ENCODE measurements at places on chromosomes 6 and 20.

GRCh38 chr20:400454-401275 lies 7.4 kb upstream of the RBCK1 start:
- no peak for DNase-seq

GRCh38 chr6:143501851-143502250 lies 9.7 kb downstream of the FUCA2 start:
- DNase-seq: no peak

- no peak for DNase-seq
Observed at GRCh38 chr20:4902788-4903187, 98.5 kb downstream of the SLC23A2 start.

- DNase-seq: no peak
Observed at GRCh38 chr6:166910601-166911000, 45.7 kb downstream of the RNASET2 start.

DNA sequence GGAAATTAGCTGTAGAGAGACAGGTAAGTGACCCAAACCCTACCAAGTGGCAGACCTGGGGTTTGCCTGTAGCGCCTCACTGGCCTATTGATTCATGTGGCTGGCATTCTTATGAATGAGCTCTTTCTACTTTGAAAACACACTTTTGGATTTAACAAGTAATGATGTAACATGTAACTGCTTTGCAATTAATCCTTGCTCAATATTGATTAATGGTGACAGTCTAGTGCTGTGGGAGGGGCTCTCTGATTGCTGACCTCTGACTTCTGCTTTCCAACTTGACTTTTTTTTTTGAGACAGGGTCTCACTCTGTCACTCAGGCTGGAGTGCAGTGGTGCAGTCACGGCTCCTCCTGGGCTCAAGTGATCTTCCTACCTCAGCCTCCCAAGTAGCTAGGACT lies 82.7 kb downstream of the TIAM2 start:
- no peak for DNase-seq

GRCh38 chr6:76441875-76442274 lies 369.4 kb upstream of the IMPG1 start:
- no peak for DNase-seq

DNA sequence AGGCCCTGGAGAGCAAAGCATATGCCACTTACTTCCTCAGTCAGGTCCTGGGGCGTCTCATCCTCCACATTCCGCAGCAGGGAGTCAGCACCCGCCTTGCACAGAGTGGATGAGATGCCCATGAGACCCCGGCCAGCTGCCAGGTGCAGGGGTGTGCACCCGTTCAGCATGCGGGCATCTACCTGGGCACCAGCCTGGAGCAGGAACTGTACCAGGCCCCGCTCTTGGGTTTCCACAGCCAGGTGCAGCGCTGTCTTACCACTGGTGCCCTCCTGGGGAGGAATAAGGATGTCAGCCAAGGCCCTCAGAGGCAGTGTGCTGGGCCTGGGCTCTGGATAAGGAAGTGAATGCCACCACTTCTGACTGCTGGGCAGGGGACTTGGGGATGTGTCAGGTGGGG lies 2.7 kb upstream of the SLC35B2 start:
- DNase-seq: no peak

GRCh38 chr6:401239-401993 lies 9.9 kb downstream of the IRF4 start:
- no peak for DNase-seq

DNA sequence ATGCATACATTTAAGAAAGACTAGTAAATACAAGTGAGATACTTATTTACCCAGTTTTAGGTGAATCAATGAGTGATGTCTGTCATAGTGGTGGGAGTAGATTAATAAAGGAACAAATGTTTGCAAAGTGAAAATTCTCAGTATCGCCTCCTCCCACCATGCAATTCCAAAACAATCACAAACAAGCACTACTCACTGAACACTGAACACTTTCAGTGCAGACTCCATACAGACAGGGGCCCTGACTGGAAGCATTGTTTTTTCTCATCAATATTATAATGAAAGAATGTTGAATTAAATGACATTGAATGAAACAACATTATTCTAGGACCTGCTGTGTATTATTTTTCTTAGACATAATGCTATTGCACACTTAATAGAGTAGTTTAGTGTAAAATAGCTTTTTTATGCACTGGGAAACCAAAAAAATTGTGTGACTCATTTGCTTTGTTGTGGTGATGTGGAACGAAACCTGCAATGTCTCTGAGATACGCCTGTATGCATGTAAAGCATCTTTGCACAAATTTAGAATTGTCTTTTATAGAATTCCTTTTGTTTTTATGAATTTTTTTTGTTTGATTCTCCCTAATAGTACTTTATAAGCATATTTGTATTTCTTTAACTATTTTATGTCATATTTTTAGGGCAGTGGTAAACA lies 317.5 kb downstream of the UTRN start:
- no peak for DNase-seq

- DNase-seq: no peak
Observed at GRCh38 chr20:37922016-37922415, 19.1 kb downstream of the VSTM2L start.

DNA sequence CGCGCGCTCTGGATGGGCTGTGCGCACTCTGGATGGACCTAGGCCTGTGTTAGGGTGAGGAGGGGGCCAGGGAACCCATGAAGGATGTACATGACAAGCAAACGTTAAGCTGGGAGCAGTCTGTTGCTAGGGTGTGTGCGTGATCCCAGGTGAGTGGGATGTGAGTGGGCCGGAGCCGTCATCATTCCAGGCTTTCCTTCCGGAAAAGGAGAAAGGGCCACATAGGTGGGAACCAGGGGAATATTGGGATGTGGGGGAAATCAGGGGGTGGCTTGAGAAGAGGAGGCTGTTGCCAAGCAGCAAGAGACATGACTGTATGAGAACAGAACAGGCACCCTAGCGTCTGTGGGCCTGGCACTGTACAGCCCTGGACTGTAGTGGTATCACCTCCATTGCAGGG lies 49.7 kb upstream of the EPB41L1 start:
- no peak for DNase-seq

GRCh38 chr6:124968401-124968800 lies 6.2 kb downstream of the RNF217 start:
- no peak for DNase-seq

DNA sequence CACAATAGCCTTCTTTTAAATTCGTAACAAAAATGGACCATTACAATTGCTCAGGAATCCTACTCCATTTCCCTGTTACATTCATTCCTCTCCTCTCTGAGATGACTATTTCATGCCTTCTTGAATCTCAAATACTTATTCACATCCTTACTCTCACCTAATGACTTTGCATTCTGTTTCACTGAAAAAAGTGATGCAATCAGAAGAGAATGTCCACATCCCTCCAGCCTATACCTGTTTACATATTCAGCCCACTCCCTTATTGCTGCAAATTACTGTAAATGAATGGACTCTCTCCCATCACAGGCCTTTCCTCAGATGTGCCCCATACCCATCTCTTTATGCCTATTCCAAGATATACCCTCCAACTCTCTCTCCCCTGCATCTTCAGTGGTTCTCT lies 8.6 kb downstream of the TAAR1 start:
- no peak for DNase-seq

DNA sequence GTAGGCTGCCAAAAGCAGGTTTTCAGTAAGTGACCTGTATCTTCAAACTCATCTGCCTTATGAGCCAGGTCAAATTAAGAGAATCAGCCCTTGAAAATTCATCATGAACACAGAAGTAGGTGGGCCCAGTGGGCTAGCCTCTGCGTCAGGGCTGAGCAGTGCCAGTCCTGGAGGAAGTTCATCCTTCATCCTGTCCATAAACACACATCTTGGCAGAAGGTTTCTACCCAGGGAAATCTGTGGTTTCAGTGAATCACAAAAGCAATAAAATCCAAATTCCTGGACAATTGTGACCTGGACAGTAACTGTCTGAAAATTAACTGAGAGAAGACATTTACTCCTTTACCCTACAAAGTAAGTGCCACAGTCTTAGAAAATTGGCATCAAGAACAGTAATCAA lies 72.4 kb downstream of the ATG5 start:
- no peak for DNase-seq

GRCh38 chr6:37501632-37502491 lies 2.2 kb upstream of the CCDC167 start:
- DNase-seq: no peak
